Activated CD4-positive, alpha-beta T cell treated with anti-CD3 and anti-CD28 coated beads for 24 hours (primary cell): ENCODE measurements at places on chromosomes 7 and 10.

- DNase-seq, result no peak
Observed at GRCh38 chr10:96225119-96225518, 46.2 kb downstream of the BLNK start.

DNA sequence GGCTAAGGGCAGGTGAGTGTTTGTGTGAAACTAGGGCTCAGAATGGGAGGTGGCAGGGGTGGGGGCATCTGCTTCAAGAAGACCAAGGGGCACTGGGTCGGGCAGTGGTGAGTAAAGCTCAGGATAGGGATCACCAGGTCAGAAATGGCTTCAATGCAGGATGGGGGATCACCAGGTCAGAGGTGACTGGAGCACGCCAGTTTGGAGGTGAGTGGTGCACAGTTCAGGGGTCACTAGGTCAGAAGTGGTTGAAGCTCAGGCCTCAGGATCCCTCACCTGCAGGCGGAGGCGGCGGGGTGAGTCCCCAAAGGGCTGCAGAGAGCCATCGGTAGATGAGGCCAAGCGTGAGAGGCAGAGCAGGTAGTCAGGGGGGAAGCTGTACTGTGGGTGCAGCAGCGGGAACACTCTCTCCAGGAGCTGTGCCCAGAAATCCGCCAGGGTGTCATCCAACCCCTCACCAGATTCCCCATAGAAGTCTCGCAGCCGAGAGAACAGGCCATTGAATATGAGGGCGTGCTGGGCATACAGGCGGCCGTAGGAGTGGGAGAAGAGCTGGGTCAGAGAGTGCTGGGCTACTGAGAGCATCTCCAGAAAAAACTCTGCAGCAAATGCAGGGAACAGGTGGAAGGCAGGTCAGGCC, 1.8 kb downstream of the GPC2 start:
- no peak for DNase-seq

GRCh38 chr7:100016215-100016901, 962 bp downstream of the ZKSCAN1 start:
- DNase-seq, result no peak

GRCh38 chr10:109837384-109837783, 85.9 kb downstream of the XPNPEP1 start:
- no peak for DNase-seq

GRCh38 chr10:1102416-1102815, 46.2 kb downstream of the WDR37 start:
- peak; percentile 26 for DNase-seq

GRCh38 chr10:72826346-72826745, 67.2 kb upstream of the OIT3 start:
- no peak for DNase-seq

DNA sequence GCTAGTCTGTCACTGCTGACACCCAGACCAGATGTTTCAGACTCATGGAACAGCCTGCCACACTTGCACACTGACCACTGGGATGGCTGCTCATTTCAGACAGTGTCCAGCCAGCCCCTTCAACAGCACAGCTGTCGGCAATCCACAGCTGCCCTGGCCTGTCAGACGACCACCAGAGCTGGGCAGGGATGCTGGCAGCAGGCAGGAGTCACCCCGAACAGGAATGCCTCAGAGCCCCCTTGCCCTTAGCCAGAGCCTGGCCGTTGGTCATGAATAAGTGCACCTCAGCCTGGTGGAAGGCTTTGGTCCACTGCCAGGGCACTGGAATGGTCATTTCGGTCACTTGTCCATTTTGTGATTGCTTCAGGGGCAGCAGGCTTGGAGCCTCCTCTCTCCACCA, 149.6 kb upstream of the TCERG1L start:
- no peak for DNase-seq

DNA sequence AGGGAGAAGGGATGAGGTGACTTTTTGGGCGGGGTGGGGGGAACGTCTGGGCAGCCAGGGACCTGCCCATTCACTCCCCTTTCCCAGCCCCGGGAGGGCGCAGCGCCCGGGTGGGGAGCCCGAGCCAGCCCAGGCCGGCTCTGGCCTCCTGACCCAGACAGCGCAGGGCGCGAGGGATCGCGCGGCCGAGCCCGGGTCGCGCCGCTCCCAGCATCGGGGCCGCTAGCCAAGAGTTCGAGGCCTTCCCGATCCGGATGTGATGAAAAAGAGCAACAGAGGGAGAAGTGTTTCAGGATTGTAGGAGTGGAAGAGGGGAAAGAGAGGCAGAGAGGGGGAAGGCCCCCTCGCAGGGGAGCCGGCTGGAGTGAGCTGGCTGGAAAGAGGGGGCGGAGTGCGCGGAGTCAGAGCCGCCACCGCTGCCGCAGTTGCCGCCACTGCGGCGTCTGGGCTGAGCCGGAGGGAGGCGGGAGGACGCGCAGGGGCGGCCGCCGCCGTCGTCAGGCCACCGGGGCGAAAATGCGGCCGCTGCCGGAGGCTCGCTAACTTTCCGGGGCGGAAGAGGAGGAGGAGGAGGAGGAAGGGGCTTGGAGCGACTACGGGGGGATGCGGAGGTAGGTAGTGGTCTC, at the start of gene MDFIC:
MDFIC (plus strand) TSS at position 69 of the 626 bp plus-strand sequence. CDS start 940 bp downstream, outside the sequence.
- peak; percentile 42 for DNase-seq

DNA sequence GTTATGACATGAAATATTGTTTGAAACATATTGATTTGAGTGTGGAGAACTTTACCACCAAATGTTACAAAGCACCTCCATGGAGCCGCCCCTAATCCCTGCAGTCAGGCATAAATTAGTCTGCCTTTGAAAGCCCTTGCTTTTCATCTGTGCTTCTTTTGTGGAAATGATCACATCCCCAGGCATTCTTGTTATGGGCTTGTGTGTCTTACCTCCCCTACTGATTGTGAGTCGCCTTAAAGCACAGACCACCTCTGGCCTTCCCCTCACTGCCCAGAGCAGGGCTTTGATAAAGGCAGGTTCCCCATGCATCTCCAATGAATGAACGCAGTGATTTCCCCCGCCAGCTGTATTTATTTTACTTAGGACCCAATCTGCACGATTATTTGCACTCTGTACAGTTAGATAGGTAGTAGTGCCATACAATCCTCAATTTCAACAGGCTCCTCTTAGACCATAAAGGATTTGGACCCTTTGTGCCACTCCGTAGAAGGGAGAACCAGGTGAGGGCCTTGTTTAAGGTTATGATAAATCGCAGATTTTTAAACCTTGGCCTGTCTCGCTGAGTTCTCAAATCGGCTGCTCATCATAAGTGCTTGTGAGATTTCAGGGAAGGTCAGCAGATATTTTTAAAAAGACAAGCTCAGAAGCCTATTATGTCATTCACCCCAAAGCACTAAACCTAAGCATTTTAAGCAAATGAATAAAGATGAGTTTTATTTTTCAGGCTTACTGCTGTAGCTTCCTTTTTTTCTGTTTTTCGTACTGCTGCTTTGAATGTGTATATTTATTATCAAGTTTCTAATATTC, 107.8 kb downstream of the CUBN start:
- no peak for DNase-seq

DNA sequence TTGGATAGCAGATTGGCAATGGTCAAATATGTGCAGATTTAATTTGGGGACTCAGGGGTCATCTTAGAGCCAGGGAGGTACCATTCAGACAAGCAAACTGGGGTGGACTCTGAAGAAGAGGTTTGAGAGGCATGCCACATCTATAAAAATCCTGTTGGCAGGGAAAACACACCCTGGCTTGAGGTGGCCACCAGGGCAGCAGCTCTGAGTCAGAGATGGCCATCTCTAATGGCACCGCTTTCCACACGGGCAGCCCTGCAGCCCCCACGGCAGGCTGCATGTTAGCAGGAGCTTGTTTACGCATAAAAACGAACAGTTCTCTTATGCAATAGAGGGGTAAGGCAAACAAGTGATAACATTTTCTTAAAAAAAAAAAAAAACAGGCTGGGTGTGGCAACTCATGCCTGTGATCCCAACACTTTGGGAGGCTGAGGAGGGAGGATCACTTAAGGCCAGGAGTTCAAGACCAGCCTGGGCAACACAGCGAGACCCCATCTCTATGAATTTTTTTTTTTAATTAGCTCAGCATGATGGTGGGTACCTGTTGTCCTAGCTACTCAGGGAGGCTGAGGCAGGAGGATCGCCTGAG, 14.9 kb downstream of the DLG5 start:
- no peak for DNase-seq

- peak; percentile 46 for DNase-seq
Observed at GRCh38 chr10:11165591-11166543, 148.2 kb downstream of the CELF2 start.

GRCh38 chr10:22321156-22321923, 441 bp downstream of the BMI1 start:
- DNase-seq, result no peak

GRCh38 chr10:62049624-62050345, 148.3 kb downstream of the ARID5B start:
- no peak for DNase-seq

GRCh38 chr7:29620556-29620930, 56.9 kb downstream of the PRR15 start:
- DNase-seq, result no peak

DNA sequence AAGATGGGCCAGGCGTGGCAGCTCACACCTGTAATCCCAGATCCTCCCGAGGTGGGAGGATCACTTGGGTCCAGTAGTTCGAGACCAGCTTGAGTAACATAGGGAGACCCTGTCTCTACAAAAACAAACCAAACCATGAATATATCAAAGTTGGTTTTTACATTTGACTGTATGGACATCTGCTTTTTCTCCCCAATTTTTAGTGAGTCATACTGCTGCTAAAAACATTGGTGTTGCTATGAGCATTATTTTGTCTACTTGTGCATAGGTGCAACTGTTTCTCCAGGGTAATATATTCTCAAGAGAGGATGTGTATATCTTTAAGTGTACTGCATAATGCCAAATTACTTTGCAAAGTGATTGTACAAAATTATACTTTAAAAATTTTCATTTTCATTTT, 769 bp upstream of the TMEM248 start:
- DNase-seq, result no peak
